ENCODE measurements at places on chromosomes 5 and 9. TPM values are rescaled to one million over a fixed set of nuclear protein-coding genes. Genes with fewer than 3 reads are reported as not detected.

HAPLN1 gene
- not detected for total RNA-seq

CCDC187 gene
- 5.2 TPM for total RNA-seq

GRCh38 chr5:134177369-134178095, 782 bp upstream of the SKP1 start:
- DNase-seq, result peak; percentile 60

STING1 gene
- total RNA-seq, result 27.4 TPM

DNA sequence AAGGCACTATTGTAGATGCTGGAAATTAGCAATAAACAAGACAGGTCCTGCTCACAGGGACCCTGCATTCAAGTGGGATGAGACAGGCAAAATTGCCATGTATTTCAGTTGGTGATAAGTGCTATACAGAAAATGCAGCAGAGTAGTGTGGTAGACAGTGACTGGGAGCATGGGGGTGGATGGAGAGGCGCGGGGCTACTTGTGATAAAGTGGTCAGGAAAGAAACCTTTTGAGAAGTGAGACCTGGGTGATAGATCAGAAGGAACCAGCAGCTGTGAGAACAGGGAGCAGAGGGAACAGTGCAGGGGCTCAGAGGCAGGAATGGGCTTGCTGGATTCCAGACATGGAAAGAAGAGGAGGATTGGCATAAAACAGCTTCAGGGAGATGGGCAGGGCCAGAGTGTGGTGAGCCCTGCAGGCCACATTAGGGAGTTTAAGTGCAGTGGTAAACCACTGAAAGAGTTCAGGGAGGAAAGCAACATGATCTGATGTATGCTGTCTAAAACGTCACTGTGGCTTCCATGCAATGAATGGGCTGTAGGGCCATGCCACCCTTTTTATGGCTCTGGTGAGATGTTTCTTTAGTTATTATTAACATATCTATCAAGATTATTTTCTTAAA, 7.3 kb downstream of the CRHBP start:
- DNase-seq, result no peak

DNA sequence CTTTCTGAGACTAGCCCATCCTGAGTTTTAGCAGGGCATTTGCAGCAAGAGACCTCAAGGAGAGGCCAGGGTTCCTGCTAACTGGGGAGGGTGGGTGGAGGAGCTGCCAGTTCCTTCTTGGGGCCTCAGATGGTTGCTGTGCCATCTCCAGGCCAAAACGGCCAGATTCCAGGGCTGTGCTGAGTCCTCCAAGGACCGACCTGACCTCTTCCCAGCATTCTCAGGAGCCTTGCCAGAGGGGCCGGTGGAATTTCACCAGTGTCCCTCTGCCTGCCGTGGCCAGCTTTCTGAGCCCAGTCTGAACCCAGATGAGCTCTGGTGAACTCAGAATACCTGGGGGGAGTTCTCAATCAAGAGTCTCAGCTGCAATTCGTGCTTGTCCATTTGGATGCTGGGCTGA, 54.3 kb downstream of the TSTD2 start:
- DNase-seq, result no peak

SYK gene
- 32.1 TPM for total RNA-seq

GRCh38 chr9:121286973-121287741, 19.2 kb downstream of the GSN start:
- peak; percentile 94 for DNase-seq

TESK1 gene
- 30.6 TPM for total RNA-seq

- DNase-seq, result peak; percentile 36
These were observed 2.6 kb downstream of the SLC22A5 start for GRCh38 chr5:132372127-132372526.

- DNase-seq, result no peak
These were observed 277.9 kb upstream of the MSX2 start for GRCh38 chr5:174446446-174446845.

SH3TC2 gene
- total RNA-seq, result 38.8 TPM

- DNase-seq, result no peak
These were observed 188.9 kb upstream of the RPS23 start for GRCh38 chr5:82466986-82467561.

GRCh38 chr9:7284517-7284916, 515.1 kb downstream of the DMAC1 start:
- no peak for DNase-seq

NOL6 gene
- 15.5 TPM for total RNA-seq

DNA sequence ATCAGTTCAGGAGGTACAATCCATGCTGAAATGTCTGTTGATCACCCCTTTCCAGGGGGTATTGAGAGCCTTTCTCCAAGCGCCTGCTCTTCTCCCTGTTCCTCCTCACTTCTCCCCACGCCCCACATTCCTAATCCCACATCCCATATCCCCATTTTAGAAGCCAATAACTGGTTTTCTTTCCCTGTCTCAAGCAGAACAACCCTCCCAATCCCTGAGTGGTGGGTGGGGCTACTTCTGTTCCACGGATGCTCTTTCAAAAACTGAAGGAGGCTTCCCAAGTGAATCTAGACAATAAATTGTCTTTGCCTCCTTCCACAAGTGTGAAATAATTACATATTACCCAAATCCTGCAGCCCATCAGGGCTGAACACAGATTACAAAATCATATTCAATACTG, 77.0 kb upstream of the SEMA6A start:
- no peak for DNase-seq

DNA sequence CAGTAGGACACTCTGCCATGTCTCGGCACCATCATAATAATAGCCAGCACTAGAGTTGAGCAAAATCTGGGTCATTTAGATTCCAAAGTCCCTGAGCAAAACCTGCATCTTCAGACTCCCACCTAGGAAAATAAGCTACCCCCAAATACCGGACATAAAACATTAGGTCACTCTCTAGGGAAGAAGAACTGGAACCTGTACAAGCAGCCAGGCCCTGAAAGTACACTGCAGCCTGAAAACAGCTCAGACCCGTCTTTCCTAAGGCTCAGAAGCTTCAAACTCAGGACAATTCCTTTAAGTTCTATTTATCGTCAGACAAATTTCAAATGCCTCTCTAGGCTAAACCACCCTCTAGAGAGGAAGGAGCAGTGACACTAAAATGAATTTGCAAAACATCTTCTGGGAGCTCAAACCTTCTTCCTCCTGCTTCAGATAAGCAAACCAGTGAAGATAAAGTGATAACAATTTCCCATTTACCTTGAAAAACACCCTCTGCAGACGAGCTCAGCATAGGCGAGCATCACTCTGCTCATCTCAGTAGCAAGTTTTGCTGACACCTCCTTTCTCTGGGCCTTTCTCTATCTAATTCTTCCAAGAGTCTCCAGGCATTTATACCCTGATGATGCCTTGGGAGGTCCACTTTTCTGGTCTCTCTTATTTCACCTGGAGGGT, 34.0 kb downstream of the ADAM19 start:
- no peak for DNase-seq

DNA sequence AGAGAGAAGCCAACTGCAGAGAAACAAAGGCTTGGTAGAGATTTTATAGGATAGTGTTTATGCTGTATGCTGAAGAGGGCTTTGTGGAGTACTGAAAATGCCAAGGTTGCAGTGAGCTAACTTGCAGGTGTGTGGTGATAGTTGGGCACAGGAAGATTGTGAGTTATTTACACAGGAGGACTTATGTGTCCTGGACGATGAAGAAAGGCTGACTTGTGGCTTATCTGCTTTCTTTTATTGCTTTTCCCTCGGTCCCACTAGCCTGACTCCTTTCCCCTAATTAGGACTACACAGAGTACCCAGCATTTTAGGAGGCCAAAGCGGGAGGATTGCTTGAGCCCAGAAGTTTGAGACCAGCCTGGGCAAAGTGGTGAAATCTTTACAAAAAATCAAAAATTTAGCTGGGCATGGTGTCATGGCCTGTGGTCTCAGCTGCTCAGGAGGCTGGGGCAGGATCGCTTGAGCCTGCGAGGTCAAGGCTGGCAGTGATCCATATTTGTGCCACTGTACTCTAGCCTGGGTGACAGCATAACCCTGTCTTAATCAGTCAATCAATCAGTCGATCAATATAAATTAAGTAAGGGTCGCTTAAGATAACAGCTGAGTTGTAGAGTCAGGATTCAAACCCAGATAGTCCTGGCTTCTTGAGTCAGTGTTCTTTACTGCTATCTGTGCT, 61.9 kb downstream of the UBE2R2 start:
- no peak for DNase-seq

SHLD3 gene
- 1.9 TPM for total RNA-seq

GRCh38 chr5:10746711-10747110, 14.3 kb downstream of the DAP start:
- no peak for DNase-seq

OR1J2 gene
- not detected for total RNA-seq

MLANA gene
- not detected for total RNA-seq

PDE6A gene
- total RNA-seq, result 0.50 TPM

FOXI1 gene
- not detected for total RNA-seq

DNM1 gene
- total RNA-seq, result 148 TPM

- no peak for DNase-seq
These were observed 380.9 kb downstream of the TLE1 start for GRCh38 chr9:81308404-81308803.

GFPT2 gene
- total RNA-seq, result 24.4 TPM

- DNase-seq, result no peak
These were observed 266.6 kb downstream of the PRELID2 start for GRCh38 chr5:145568581-145568980.

PCDHGA3 gene
- total RNA-seq, result not detected

- no peak for DNase-seq
These were observed 129.5 kb downstream of the NPR3 start for GRCh38 chr5:32840606-32841005.

GRCh38 chr5:64615895-64616294, 74.4 kb upstream of the SHISAL2B start:
- DNase-seq, result no peak

DNA sequence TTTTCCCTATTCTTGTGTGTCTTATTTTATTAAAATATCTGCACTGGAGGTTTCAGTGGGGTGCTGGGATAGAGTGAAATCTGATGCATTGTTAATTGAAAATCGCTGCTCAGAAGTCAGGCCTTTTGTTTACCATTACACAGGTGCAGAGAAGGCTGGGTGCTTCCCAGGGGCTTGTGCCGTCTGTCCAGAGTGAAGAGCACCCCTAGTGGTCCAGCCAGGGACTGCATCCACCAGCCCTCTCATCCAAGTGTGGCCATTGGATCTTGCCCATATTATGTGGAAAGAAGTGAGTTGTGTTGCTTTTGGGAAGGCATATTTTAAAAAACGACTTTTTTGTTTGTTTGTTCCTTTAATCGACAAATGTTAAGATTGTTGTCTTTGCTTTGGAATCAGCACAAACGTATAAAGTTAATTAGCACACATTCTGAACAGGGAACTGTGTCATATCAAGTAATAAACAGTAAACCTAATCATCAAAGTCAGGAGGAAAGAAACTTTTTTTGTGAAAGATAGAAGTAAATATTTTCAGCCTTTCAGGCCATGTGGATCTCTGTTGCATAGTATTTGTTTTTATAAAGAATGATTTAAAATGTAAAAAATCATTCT, 315.6 kb downstream of the MTRR start:
- no peak for DNase-seq

DNA sequence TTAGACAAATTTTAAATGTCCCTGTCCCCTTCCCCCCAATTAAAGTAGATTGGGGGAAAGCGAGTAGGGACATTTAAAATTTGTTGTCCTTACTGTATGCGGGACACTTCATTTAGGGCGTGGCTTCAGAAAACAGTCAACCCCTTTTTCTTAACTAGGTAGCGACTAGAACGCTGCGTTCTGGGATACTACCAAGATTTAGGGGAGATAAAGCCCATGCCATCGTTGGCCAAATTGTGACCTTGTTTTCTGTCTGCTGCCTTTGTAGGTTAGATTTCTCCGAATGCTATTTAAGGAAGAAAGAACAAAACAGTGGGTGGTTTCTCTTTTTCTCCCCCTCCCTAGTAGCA, 1.2 kb downstream of the CKS2 start:
- no peak for DNase-seq

DNA sequence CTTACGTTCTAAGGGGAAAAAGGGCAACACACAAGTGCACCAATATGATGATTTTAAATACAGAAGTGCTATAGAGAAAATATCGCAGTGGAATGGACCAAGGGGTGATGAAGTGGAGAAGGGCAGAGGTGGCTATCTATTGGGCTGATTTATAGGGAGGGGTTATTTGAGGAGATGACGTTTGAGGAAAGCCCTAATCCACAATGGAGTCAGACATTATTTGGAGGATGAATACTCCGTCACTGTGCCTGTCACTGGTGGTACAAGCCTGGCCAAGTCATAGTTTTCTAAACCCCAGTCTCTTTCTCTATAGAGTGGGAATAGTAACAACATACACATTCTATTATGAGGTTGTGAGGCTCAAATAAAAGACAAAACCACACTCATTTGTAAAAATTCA, 48.5 kb downstream of the MEF2C start:
- no peak for DNase-seq

DNA sequence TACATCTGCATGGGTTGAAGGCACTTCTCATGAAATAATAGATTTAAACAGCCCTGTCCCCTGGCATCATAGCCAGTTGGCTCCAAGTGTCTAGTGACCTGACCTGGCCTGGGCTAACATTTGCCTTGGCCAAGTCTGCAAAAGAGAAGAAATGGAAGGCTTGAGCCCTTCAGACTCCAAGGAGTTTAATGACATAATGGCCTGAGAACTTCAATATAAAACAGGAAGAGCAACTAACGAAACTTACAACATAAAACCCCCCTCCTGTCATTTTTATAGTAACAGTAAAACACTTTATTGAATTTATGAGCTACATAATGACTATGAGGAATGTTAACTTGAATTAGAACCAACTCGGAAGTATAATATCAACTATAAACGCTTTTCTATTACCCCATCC, 218.8 kb upstream of the TBCA start:
- DNase-seq, result no peak

SYNPO gene
- 1.8 TPM for total RNA-seq

GRCh38 chr5:180135128-180135955, 63.8 kb upstream of the RNF130 start:
- DNase-seq, result peak; percentile 80

KCNV2 gene
- total RNA-seq, result not detected

- no peak for DNase-seq
These were observed 35.4 kb upstream of the BNIP1 start for GRCh38 chr5:173108914-173109313.
